ENCODE measurements at places on chromosomes 2 and 18.

DNA sequence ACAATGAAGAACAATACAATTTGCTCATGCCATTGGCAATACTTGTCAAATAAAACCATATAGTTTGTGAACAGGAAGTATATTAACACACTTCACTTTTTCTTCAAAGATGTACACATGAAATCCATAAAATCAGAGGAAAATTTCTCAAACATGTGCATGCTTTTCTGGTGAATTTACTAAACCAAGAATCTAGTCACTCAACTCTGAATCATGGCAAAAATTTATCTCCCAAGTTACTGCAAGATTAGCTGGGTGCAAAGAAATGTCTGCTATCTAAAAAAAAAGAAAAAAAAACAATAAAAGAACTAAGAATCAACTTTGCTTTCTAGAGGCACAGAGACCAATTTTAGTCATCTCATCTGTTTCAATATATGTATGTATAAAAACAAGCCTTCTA, 419.2 kb downstream of the NR4A2 start:
- DNase-seq = no peak

DNA sequence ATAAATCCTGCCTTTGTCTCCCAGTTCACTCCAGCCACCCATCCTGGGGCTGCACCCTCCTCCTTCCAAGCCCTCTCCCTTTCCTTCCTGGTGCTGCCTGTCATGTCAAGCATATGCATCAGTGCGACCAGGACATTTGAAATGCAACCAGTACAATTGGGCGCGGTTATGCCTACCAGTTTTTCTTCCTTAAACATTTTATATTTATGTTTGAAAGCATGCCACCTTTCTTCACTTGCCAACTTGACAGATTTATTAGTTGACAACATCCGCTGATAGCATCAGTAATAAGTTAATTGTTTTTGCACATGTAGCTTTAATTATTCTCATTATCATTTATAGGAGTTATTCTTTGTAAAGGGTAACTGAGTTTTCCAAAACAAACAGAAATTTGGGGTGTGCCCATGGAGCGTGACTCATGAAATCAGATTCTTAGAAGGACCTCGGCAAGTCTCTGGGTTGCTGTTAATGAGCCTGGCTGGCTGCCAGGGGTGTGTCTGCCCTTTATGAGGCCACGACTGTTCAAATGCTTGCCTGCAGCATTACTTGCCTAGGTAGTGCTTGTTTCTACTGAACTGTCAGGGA, 32.8 kb upstream of the IL1B start:
- peak; percentile 95 for DNase-seq

- DNase-seq = no peak
Measured at GRCh38 chr18:39340418-39340817, 1774.8 kb upstream of the CELF4 start.

DNA sequence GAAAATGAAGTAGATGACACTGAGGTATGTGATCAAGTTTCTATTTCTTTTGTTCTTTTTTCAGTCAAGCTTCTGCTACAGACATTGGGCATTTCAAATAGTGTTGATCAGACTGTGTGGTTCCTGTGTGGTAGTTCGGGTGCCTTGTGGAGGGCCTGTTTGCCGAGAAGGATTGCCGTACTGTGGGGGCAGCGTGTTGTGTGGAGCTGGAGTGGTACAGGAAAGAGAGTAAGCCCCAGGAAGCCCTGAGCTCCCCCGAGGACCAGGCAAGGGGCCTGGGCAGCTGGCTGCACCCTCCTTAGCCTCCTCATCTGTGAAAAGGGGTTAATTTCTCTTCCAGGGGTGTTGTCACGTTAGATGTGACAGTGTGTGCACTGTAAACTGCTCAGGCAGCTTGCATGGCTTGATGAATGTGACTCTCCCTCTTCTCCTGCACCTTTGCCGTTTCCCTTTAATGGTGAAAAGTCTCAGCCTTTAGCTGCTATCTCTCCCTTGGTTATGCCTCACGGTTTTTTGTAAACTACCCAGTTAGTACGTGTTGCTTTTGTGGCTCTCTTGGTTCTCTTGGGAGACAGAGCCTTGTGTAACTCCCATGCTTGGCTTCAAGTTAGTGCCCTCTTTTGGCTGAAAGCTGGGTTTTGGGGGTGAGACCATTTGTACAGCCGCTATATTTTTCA, 19.5 kb downstream of the C2orf74 start:
- DNase-seq = no peak

DNA sequence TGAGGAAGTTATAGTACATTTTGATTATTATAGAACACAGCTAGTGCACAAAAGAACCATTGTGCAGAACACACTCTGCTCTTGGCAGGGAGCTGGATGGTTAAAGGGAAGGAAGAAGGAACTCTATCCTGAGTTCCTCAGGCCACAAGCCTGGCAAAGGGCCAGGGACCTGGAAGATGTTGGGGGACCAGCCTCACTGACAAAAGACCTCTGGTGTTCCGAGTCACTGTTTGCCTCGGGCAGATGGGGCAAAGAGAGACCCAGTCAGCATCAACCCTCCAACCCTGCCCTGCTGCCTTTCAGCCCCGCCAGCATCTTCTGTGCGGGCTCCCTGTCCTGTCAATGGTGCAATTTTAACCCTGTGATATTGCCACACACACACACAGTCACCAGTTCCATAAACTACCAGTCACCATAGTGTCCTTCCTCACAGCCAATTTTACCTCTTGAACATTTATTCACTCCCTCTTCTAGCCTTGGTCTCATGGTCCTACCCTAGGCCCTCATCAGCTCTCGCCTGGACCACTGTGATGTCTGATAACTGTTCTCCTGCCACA, 21.9 kb downstream of the NEMP2 start:
- no peak for DNase-seq

DNA sequence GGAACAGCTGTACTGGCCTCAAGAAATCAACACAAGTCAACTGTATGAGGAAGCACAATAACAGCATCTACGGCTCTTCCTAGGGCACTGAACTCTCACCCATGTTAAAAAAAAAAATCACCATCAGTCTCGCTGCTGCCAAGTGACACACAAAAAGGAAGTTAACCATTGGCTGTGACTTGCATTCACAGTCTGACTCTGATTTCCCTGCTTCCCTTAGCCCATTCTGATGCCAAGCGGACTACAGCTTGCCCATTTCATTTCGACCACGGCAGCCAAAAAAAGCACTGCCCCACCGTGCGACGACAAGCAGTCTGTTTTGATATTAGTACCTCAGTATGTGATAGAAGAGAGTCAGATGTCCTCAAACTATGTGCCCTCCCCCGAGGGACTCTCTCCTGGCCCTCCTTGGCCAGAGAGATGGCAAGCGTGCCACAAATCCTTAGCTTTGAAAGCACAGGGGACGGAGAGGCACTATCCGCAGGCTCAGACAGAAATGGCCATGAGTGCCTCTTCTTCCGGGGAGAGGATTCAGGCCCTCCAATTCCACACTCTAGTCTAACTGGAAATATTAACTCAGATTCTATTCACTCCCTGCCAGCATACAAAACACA, 250.0 kb downstream of the TCF4 start:
- no peak for DNase-seq

DNA sequence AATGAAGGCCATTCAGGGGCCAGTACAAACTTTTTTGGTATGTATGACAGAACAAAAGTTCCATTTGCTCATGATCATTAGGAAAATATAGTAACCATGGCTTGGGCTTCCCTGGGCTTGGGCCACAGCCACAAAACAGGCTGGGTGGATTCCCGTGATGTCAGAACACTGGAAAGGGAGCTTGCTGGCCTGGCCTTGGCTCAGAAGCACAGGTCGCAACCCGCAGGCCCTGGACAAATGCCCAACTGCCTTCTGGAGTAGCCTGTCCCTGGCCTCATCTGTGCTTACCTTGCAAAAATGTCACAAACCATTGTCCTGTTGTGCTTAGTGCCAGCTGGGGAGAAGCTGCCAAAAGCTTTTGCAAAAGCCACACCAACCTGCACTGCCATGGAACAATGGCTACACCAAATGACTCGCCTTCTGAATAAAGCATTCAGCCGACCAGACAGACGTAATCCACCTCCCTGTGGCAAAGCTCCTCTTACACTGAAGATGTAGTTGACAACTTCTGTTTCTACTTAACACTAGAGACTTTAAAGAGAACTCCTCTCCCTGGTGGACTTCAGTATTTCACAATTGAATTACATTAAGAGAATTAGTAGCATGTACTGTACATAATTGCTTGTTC, 125.5 kb downstream of the ANKRD44 start:
- no peak for DNase-seq

GRCh38 chr2:180231015-180231414, 223.9 kb upstream of the CWC22 start:
- no peak for DNase-seq

GRCh38 chr2:110858993-110859701, 126.8 kb downstream of the ACOXL start:
- peak; percentile 7 for DNase-seq

DNA sequence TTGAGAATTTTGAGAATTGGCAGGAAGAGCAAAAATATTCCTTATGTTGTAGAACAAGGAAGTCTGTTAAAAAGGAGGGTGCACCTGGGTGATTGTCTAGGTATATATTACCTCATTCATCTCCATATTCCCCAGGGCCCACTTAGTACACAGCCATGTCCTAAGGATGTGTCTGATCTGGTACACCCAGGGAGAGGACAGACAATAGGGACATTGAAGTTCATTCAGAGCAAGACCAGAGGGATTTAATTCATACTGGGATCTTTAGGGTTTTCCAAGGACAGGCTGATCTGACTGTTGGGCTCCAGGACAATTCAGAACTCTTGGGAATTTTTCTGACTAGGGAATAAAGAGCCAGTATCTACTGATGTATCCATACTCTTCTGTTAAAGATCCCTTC, 112.1 kb downstream of the PHLPP1 start:
- DNase-seq = no peak

DNA sequence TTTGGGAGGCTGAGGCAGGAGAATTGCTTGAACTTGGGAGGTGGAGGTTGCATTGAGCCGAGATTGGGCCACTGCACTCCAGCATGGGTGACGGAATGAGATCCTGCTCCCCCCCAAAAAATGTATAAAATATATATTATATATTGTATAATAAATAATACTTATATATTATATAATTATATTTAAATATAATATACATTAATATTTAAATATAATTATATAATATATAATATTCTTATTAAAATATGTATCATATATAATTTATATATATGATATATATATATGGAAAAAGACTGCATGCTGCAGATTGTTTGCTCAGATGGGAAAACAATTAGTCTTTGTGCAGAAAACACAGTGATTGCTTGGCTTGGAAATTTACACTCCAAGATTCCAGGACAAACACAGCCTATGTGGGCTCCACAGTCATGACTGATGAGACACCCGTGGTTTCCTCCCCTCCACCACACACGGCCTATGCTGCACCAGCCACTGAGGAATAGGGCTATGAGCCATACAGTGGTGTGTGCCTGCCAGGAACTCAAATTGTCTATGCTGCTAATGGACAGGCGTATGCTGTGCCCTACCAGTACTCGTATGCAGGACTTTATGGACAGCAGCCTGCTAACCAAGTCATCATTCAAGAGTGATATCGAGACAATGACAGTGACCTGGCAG, 30.0 kb downstream of the PMAIP1 start:
- no peak for DNase-seq

- no peak for DNase-seq
Measured at GRCh38 chr2:649426-650342, 27.5 kb downstream of the TMEM18 start.

GRCh38 chr2:196486146-196486545, 153.4 kb upstream of the CCDC150 start:
- peak; percentile 4 for DNase-seq

GRCh38 chr2:37653805-37654378, 17.6 kb downstream of the CDC42EP3 start:
- no peak for DNase-seq

DNA sequence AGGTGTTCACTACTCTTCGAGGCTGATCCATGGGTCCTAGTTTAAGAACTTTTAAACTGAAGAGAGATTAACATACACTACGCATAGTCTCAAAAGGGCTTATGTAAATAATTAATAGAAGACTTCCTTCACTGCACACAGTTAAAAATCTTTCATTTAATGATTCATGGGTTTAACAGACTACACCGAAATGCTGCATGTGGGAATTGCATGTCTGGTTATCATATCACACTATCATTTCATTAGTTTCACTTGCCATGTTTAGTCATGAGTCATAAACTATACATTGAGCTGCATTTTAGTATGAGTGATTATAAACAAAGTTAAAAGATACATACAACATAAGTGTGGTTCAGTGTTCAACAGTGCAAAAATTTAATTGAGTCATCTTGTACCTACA, 31.2 kb downstream of the GLS start:
- no peak for DNase-seq

GRCh38 chr2:122203523-122203922, 448.1 kb downstream of the TSN start:
- no peak for DNase-seq

DNA sequence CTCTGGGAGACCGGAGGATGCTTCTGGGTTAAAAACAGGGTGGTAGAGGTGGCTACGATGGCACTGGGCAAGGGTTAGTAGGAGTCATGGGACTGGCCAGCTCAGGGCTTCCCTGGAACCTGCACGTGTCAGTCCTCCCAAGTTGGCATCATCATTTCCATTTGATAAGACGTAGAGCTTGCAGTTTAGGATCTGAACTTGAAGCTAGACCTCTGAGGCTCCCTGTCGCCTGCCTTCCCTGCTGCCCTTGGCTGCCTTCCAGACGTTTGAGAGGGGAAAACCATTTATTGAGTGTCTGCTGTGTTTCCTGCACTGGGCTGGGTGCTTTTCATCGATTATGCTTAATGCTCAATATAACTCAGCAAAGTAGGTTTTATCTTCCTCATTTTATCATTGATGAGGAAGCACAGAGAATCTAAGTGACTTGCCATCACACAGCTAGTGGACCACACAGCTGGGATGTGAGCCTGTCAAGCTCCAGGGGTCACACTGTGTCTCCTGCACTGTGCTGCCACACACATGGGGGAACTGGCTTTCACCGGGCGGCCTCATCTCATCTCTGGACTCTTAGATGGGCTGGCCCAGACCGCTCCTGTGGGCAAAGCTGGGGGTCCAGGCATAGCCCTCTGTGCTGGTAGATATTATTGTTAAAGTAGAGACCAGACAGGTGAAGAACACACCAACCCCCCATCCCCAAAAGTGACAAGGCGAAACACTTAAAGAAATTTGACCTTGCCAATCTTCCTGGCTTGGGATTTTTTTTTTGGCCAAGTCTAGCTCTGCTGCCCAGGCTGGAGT, 7.8 kb downstream of the NT5DC4 start:
- no peak for DNase-seq

GRCh38 chr2:46315103-46315890, 18.1 kb downstream of the EPAS1 start:
- no peak for DNase-seq

GRCh38 chr2:119219873-119220272, 3.8 kb upstream of the STEAP3 start:
- no peak for DNase-seq

- no peak for DNase-seq
Measured at GRCh38 chr2:112583497-112584133, 794 bp upstream of the CHCHD5 start.
